ENCODE measurements at places on chromosomes 4 and X. TPM values are rescaled to one million over a fixed set of nuclear protein-coding genes. Genes with fewer than 3 reads are reported as not detected.

DNA sequence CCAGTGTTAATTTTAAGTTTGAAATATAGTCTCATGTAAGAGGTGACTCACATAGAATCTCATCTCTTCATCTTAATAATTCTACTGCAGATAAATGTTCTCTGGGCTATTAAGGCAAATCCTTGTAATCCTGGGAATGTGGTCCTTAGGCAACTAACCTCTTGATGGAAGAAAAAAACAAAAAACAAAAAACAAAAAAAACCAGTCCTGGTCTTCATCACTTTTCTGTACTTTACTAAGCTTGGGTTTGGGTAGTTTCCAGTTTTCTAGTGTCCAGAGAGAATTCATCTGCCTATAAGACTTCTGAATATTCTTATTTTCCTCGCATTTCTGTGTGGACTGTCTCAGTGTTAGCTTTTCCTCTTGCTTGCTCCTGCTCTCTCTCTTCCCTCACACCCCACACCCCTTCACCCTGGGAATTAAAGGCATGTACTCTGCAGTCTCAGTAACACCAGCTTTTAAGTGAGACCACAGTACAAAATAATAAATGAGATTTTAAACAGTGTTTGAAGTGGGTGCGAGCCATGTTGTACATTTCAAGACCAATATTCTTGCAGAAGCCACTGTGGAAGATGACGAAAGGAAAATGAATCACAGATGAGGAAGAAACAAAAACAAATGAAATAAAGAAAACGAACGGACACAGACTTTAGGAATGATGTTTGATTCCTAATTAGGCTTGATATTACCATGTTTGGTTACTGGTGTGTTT lies 51.7 kb downstream of the HAND2 start:
- no peaks in the 10 kb centered on the region for H3K27me3 ChIP-seq
- DNase-seq = no peak
- no peak overlapping the region for H3K27ac ChIP-seq
- H3K4me3 ChIP-seq = no peak overlapping the region

GRCh38 chrX:37776987-37777325 lies 2.9 kb upstream of the CYBB start:
- no peak for DNase-seq
- H3K4me1 ChIP-seq = peaks cover 5% of the 10 kb centered on the region
- H3K27me3 ChIP-seq = no peaks in the 10 kb centered on the region
- H3K36me3 ChIP-seq = no peaks in the 10 kb centered on the region
- no peak overlapping the region for H3K27ac ChIP-seq

The ALAS2 gene
- 31.3 TPM for total RNA-seq

DNA sequence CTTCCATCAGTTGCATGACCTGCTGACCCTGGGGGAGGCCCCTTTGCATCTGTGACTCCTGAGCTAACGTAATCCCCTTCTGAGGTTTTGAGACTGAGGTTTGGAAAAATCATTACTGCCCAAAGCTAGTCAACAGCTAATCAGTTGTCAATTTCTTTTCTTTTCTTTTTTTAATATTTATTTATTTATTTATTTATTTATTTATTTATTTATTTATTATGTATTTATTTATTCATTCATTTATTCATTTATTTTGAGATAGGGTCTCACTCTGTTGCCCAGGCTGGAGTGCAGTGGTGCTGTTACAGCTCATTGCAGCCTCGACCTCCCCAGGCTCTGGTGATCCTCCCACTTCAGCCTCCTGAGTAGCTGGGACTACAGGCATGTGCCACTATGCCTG lies 25.1 kb upstream of the FHL1 start:
- no peaks in the 10 kb centered on the region for H3K36me3 ChIP-seq
- no peaks in the 10 kb centered on the region for H3K27me3 ChIP-seq
- no peaks in the 10 kb centered on the region for H3K4me1 ChIP-seq
- H3K27ac ChIP-seq = no peak overlapping the region
- H3K4me3 ChIP-seq = no peak overlapping the region

DNA sequence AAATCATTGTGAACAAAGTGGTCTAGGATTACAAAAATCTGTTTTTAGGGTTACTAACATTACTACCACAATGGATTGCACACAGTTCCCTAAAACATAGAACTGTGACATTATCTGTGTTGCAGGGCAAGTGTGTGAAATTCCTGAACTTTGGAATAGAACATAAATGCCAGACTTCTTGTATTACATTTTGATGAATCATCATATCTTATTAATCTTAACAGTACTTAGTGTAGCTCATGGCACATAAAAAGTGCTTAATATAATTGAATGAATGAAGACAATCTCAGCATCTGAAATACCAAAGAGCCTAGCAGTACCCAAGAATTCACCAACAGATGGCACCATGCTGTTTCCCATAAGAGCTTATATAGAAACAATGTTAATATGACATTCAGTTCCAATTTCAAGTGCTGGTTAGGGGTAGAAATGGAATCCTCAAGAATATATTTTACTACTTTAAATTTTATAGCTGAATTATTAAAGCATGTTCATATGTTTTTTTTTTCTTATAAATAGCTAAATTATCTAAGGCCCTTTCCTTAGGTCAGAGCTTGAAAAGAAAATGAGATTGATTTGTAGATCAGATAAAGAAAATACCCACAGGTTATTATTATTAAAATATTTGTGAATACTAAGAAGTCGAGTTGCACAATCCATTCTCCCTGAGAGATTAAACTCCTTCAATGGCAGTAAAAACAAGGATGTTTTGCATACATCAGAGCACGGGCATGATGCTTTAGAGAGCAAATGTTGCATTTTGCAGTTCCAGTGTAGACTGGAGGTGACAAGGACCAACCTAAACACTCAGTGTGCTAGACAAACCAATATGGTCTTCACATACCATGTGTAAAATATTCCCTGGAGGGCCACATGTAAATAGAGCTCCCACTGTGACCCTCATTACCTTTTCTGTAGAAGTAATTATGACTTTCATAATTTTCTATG lies 25.7 kb upstream of the SHISA3 start:
- H3K27ac ChIP-seq = no peak overlapping the region
- no peak overlapping the region for H3K4me3 ChIP-seq
- H3K4me1 ChIP-seq = no peaks in the 10 kb centered on the region
- no peaks in the 10 kb centered on the region for H3K36me3 ChIP-seq
- H3K27me3 ChIP-seq = no peaks in the 10 kb centered on the region

- no peak overlapping the region for H3K4me3 ChIP-seq
- no peak overlapping the region for H3K27ac ChIP-seq
- no peaks in the 10 kb centered on the region for H3K4me1 ChIP-seq
- DNase-seq = no peak
Observed at GRCh38 chr4:152559641-152560040, 23.7 kb upstream of the FBXW7 start.

- no peak for DNase-seq
- H3K27me3 ChIP-seq = peaks cover 4% of the 10 kb centered on the region
- no peak overlapping the region for H3K4me3 ChIP-seq
- H3K4me1 ChIP-seq = no peaks in the 10 kb centered on the region
Observed at GRCh38 chr4:168863719-168864647, 146.1 kb downstream of the CBR4 start.

GRCh38 chr4:175238827-175239517 lies 320.8 kb downstream of the ADAM29 start:
- H3K27ac ChIP-seq = no peak overlapping the region
- H3K4me3 ChIP-seq = no peak overlapping the region
- H3K36me3 ChIP-seq = no peaks in the 10 kb centered on the region
- DNase-seq = no peak
- H3K27me3 ChIP-seq = no peaks in the 10 kb centered on the region

DNA sequence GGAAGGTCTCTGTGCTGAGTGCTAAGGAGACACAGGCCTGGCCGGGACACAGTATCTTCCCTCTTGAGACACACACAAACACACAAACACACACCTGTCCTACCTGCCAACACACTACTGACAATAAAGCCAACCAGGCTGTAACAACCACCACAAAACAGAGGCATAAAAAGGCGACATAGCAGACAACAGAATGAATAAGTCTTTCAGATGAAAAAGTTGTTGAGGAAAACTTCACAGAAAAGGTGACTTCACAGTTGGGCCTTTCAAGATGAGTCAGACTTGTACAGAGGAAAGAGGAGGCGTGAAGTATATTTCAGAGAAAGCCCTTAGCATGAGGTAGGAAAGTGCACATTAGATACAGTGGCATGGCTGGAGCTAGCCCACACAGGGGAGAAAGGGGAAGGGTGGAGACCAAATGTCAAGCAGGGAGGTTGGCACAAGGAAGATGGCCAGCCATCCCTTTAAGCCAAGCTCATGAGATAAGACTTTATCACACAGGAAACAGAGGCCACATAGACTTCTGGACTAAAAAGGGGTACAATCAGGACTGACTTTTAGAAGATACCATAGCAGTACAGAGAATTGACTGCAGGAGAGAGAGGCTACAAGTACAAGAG lies 54.0 kb downstream of the SLC9A7 start:
- H3K4me1 ChIP-seq = no peaks in the 10 kb centered on the region
- no peaks in the 10 kb centered on the region for H3K27me3 ChIP-seq
- H3K36me3 ChIP-seq = no peaks in the 10 kb centered on the region
- peak; percentile 9 for DNase-seq
- no peak overlapping the region for H3K27ac ChIP-seq

The WDR17 gene
- not detected for total RNA-seq

DNA sequence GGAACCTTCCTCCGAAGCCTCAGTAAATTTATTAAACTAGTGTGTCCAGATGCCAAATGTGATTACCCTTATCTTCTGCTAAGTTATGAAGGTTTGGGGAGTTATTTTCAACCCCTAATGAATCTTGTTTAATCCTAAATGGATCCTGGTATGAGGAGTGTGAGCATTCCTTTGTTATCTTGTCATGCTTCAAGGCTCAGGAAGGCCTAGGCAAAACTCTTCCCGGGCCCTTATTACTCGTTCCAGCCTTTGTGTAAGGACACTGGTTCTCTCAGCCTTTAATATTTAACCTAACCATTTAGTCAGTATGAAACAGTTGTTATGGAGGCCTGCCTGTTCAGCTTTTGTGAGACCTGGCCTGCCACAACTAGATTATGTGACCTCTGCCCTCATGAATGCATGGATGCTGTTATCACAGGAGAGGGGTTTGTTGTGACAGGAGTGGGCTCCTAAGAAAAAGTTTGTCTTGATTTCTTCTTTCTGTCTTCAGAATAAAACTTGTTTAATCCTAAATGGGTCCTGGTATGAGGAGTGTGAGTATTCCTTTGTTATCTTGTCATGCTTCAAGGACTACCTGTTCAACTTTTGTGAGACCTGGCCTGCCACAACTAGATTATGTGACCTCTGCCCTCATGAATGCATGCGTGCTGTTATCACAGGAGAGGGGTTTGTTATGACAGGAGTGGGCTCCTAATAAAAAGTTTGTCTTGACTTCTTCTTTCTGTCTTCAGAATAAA lies 181.7 kb downstream of the SLC39A8 start:
- peak overlapping the region; percentile 69 for H3K27ac ChIP-seq
- DNase-seq = no peak
- no peak overlapping the region for H3K4me3 ChIP-seq
- H3K27me3 ChIP-seq = no peaks in the 10 kb centered on the region
- peaks cover 10% of the 10 kb centered on the region for H3K4me1 ChIP-seq

GRCh38 chrX:39008549-39008948 lies 207.3 kb downstream of the MID1IP1 start:
- H3K4me1 ChIP-seq = no peaks in the 10 kb centered on the region
- no peaks in the 10 kb centered on the region for H3K27me3 ChIP-seq
- H3K4me3 ChIP-seq = no peak overlapping the region
- no peak overlapping the region for H3K27ac ChIP-seq

The ARHGAP6 gene
- total RNA-seq = 55.0 TPM

- no peak overlapping the region for H3K4me3 ChIP-seq
- H3K27me3 ChIP-seq = no peaks in the 10 kb centered on the region
- H3K36me3 ChIP-seq = no peaks in the 10 kb centered on the region
Observed at GRCh38 chr4:74486905-74487304, 42.0 kb downstream of the AREG start.

GRCh38 chr4:17436750-17437090 lies 75.2 kb downstream of the QDPR start:
- no peaks in the 10 kb centered on the region for H3K36me3 ChIP-seq
- H3K27me3 ChIP-seq = peaks cover 27% of the 10 kb centered on the region
- no peak overlapping the region for H3K4me3 ChIP-seq
- H3K4me1 ChIP-seq = peaks cover 10% of the 10 kb centered on the region
- H3K27ac ChIP-seq = no peak overlapping the region

- no peaks in the 10 kb centered on the region for H3K36me3 ChIP-seq
- H3K27me3 ChIP-seq = no peaks in the 10 kb centered on the region
Observed at GRCh38 chrX:126770179-126770578, 49.4 kb upstream of the PRR32 start.

The CEP44 gene
- 26.5 TPM for total RNA-seq

The SLC2A9 gene
- 0.49 TPM for total RNA-seq

GRCh38 chr4:128653527-128654444 lies 155.7 kb upstream of the JADE1 start:
- no peak overlapping the region for H3K27ac ChIP-seq
- H3K4me3 ChIP-seq = no peak overlapping the region
- peaks cover 9% of the 10 kb centered on the region for H3K4me1 ChIP-seq
- no peak for DNase-seq
- no peaks in the 10 kb centered on the region for H3K36me3 ChIP-seq

DNA sequence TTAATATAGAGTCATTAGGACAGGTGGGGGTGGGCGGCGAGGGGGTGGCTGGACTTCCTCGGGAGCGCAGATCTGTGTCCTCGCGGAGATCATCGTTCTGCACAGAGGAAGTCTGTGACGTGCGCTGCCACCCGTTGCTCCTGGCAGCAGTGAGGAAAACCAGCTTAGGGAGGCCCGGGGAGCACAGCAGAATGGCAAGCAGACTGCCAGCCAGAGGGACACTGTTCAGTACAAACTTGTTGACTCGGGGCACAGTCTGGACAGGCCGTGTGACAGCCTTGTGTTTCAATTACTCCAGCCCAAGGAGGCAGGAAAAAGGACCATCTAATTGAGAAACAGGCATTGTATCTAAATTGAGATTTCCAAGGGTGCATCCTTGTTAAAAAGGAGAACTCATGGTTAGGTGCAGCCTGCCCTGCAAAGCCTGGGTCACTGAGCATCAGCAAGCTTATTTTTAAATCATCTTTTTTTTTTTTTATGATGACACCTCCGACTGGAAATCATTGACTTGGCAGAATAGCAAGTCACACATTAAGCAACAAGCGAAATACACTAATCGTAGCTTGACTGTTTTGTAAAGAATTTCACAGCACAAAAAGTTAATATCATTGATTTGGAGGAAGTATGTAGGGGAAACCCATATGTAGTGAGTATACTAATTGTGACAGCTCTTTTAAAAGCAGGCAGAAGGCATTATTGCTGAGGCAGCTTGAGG lies 512.0 kb upstream of the FAT1 start:
- H3K27ac ChIP-seq = no peak overlapping the region
- DNase-seq = no peak
- no peaks in the 10 kb centered on the region for H3K4me1 ChIP-seq
- H3K27me3 ChIP-seq = no peaks in the 10 kb centered on the region

- peaks cover 3% of the 10 kb centered on the region for H3K36me3 ChIP-seq
- no peaks in the 10 kb centered on the region for H3K27me3 ChIP-seq
- no peak for DNase-seq
- H3K27ac ChIP-seq = no peak overlapping the region
- H3K4me1 ChIP-seq = no peaks in the 10 kb centered on the region
- H3K4me3 ChIP-seq = no peak overlapping the region
Observed at GRCh38 chr4:52883707-52884669, 21.9 kb downstream of the RASL11B start.

- no peak overlapping the region for H3K4me3 ChIP-seq
- peaks cover 20% of the 10 kb centered on the region for H3K4me1 ChIP-seq
- peak; percentile 90 for DNase-seq
- H3K27me3 ChIP-seq = no peaks in the 10 kb centered on the region
- no peaks in the 10 kb centered on the region for H3K36me3 ChIP-seq
- H3K27ac ChIP-seq = peak overlapping the region; percentile 55
Observed at GRCh38 chr4:138671606-138672084, 343.9 kb upstream of the NOCT start.

The PTTG2 gene
- not detected for total RNA-seq

GRCh38 chrX:437661-438390 lies 51.1 kb upstream of the PPP2R3B start:
- H3K4me3 ChIP-seq = no peak overlapping the region
- peaks cover 12% of the 10 kb centered on the region for H3K27me3 ChIP-seq
- H3K4me1 ChIP-seq = peaks cover 2% of the 10 kb centered on the region
- no peaks in the 10 kb centered on the region for H3K36me3 ChIP-seq

Data from K562 (cell line).